ENCODE measurements at places on chromosomes 12 and 14.

DNA sequence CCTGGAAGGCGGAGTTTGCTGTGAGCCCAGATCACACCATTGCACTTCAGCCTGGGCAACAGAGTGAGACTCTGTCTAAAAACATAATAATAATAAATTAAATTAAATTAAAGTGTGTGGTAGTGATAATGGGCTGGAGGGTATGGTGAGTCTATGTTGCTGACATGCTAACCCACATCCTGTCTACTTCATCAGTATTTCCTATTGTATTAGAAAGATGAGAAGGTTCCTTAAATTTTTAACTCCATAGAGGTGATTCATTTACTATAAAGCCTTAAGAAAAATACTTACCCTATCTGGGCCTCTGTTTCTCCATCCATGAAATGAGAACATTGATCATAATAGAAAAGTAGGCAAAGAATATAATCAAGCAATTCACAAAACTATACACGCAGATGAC, 280.5 kb downstream of the FBXL14 start:
- DNase-seq: no peak

DNA sequence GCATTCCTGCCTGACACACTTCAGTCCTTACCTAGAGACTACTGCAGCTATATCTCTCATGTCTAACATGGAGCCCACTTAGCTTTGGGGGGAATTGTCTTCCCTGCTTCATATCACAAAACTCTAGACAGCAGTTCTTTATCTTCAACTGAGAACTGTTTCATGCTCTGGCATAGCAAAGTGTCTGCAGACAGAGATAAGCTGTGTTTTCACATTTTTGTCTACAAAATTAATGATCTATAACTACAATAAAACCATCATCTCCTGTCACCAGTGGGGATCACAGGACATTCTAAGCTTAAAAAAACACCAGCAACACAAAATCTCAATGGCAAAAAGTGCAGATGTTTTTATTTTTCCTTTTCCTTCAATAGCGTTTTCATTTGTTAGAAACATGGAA, 137.1 kb upstream of the VRK1 start:
- DNase-seq: no peak

- DNase-seq: no peak
Observed at GRCh38 chr12:16515666-16516065, 90.3 kb downstream of the LMO3 start.

DNA sequence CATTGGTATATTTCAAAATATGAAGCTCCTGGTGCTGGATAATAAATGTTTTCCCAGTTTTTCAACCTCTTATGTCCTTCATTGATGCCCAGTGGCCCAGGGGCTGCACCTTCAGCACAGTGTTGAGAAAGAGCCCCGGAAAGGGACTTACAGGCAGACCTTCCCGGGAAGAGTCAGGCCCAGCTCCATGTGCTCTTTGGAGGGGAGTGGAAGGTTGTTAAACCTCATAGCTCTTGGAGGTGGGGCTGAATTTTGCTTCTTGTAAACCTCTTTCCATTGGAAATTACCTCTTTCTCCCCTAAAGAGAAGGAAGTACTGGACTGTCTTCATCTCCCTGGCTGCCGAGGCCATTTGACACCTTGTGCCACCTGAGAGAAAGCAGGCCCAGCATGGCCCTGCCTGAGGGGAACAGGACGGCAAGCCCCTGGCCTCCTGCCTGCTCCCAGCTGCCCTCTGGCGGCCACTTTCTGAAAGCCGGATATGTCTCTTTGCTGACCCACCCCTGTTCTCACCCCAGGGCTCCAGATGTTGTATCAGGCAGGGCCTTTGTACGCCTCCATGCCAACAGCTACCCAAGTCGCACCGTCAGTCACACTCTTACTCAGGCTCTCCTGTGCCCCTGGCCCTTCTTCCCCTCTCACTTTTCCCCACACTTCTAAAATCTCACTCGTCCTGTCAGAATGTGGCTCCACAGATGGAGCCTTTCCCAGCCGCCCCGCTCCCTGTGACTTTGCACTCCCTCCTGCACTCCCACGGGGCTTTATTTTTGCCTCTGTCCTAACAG, 43.0 kb downstream of the EVL start:
- peak; percentile 5 for DNase-seq

DNA sequence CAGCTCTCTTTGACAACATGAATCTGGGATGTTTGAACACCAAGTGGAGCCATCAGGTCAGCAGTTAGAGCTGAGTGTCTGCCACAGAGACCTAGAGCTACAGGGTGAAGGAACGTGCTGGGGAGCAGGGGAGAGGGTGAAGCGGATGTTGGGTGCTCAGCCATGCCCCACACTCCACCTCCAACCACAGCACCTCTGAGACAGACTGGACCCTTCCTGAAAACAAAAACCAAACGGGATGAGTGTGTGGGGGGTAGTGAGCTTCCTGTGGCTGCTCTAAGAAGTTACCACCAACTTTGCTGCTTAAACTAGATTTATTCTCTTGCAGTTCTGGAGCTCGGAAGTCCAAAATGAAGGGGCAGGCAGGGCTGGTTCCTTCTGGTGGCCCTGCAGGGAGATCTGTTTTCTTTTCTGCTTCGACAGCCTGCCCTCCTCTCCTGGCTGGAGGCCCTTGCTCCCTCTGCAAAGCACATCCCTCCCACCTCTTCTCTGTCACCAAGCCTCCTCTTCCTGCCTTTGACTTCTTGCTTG, 5.6 kb upstream of the GOLGA3 start:
- DNase-seq: no peak

DNA sequence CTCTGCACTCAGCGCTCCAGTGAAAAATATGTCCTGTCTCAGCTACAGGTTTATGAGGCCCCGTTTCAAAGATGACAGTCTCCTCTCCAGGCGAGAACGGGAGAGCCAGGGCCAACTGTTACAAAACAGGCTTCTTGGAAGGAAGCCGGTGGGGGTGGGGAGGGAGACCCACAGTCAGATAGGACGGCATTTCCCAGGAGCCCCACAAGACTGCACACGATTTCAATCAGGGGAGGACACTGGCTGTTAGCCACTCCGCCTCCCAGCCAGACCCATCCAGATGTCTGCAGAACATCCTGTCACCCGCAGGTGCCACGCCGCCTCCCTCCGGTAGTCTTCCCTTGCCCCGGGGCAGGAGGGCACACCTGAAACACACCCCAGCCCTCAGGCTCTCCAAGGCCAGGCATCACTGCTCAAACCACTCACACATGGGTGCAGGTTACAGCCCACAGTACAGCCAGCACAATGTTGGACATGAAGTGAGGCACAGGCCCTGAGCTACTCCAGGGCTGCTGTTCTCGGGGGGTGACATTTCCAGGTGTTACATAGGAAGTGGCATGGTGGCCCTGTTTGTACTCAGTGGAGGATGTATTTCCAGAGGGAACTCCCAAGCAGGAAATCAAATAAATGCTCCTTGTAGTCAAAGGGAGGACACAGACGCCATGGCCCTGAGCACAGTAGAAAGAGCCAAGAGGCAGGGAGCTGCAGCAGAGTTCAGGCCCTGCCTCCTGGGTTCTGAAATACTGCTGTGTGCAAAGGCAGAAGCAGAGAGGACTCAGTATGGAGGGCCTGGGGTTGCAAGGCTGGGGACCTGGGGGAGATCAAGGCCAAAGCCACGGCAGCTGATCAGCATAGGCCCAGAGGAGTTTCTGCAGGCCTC, 138.1 kb downstream of the BCL11B start:
- no peak for DNase-seq

DNA sequence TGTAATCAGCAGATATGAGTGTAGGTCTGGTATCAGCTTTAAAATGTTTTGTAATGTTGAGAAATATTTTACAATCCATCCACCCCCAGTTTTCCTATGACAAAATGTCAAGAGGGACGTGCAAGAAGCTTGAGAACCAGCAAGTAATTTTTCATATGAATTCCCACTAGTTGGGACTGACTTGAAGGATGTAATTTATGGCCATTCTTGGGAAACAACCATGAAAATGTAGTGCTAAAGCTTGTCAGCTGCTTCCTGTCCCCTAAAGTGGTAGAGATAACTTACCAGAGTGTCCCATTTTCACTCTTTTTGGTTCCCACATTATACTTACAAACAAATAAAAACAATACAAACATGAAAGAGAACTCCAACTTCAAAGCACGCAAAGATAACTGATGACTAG, 63.9 kb downstream of the RERG start:
- DNase-seq: no peak

DNA sequence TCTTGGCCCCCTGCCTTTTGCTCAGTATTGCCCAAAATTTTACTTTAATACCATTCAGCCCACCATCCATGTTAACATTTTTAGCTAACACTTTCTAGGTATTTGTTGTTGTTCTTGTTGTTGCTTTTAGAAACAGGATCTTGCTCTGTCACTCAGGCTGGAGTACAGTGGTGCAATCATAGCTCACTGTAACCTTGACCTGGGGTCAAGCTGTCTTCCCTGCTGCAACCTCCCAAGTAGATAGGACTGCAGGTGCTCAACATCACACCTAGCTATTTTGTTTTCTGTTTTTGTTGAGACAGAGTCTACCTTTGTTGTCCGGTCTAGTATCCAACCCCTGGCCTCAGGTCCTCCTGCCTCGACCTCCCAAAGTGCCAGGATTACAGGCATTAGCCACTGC, 4.0 kb downstream of the MIPOL1 start:
- DNase-seq: no peak

GRCh38 chr12:124466216-124467128, 100.9 kb downstream of the NCOR2 start:
- DNase-seq: no peak

GRCh38 chr12:87230441-87230840, 798.8 kb downstream of the C12orf50 start:
- DNase-seq: no peak

GRCh38 chr12:113440336-113440735, 18.2 kb downstream of the SDSL start:
- DNase-seq: no peak

GRCh38 chr14:65072256-65072655, 30.1 kb downstream of the MAX start:
- DNase-seq: no peak

- DNase-seq: no peak
Observed at GRCh38 chr12:6534695-6534944, 303 bp downstream of the GAPDH start.

GRCh38 chr14:28761438-28762291, 4.9 kb upstream of the FOXG1 start:
- DNase-seq: no peak

DNA sequence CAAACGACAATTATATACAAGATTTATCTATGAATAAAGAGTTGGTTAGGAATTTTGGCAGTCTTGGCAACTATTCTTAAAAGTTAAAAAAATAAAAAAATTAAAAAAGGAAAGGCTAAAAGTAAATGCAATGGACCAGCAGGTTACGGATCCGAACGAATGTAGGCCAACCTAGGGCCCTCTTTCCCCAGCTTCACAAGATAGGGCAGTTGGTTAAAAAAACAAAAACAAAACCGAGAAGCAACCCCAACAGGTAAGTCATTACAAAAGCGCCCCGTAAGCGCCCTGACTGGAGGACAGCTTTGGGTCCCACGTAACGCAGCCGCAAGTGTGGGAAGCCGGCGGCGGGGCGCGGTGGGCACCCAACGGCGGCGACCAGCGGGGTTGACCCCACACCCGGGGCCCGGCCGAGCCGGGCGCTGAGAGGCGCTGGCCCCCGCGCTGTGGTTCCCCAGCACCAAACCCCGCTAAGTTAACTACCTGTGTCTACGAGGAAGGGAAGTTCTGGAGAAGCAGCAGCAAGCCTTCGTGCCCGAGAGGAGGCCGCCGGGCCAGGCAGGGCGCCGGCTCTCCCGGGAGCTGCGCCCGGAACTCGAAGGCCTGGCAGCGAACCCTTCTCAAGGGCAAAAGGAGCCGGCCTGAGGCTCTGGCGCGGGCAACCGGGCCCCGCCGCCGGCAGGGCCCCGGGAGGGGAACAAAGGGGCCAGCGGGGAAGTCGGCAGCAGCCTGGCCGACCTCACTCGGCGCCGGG, 882 bp downstream of the HECTD1 start:
- DNase-seq: no peak

DNA sequence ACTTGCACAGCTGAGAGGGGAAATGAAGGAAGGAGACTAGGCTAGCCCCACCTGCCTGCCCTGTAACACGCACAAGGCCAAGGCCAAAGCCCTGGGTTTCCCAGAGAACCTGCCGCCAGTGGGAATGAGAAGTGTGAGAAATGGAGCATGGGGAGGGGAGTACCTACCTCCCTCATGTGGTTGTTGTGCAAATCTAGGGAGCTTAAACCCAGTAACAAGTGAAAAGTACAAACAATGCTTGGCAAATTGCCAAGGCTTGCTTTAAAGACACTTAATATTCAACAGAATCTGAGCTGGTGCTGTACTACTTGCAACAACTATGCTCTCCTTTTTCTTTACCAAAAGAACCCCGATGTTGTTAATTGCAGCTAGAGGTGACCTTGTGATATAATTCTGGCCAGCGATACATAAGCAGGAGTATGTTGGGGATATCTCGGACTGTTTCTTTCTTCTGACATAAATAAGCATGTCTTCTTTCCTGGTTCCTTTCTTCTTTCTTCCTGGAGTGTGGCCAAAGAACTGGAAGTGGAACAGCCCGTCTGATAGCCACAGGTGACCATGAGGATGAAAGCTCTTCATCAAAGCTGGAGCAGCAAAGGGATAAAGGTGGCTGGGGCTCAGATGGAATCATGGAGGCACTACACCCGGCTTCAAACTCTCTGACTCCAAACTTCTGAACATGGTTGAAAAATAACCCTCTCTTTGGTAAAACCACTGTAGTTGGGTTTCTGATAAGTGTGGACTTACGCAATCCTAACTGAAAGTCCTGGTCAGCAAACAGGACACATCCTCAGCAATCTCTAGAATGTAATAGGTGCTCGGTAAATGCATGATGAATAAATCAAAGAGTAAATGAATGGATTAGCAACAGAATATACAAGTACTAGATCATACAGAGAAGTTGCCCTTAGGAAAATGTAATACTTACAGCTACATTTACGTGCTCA, 207.9 kb downstream of the NUAK1 start:
- no peak for DNase-seq

DNA sequence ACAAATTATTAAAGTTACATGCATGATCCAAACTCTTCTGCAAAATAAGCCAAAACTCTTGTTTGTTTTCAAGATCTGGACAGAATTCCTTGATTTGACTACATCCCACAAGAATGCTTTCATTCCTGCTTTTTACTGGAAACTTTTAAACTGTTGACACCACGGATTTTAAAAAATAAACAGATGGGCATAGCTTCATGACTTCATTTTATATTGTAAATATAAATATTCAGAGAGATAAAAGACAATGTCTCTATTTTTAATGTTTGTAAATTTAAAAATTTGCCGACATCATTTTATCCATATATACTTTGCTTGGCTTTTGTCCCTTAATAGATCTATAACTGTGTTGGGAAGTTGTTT, 134.3 kb upstream of the DCN start:
- no peak for DNase-seq

- no peak for DNase-seq
Observed at GRCh38 chr12:66014818-66015217, 115.7 kb downstream of the LLPH start.

- peak; percentile 47 for DNase-seq
Observed at GRCh38 chr14:102594514-102595175, 2.2 kb downstream of the RCOR1 start.

DNA sequence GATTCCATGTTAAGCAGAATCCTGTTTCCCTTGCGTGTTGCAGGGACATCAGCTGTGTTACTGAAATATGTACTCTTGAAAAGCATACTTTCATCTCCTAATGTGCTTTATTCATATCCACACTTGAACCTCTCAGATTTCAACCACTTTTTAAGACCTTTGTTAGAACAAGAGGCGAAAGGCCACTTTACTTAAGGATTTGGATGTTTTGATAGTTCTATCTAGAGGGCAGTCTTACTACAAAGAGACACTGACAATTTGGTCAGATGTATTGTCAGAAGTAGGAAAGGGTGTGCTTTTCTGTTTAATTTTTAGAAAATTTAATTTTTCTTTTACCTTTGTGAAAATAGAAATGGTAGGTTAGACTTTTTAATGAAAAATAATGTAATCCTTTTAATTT, 267.9 kb downstream of the TMTC2 start:
- DNase-seq: no peak

- no peak for DNase-seq
Observed at GRCh38 chr12:78241446-78241845, 410.8 kb downstream of the NAV3 start.

Measured in amniotic stem cell (primary cell).